ENCODE measurements at places on chromosomes 13 and 19. TPM values are rescaled to one million over a fixed set of nuclear protein-coding genes. Genes with fewer than 3 reads are reported as not detected.

Gene SPRYD7
- 8.1 TPM for total RNA-seq

- H3K27ac ChIP-seq: no peak overlapping the region
- H3K4me3 ChIP-seq: no peak overlapping the region
- peaks cover 5% of the 10 kb centered on the region for H3K36me3 ChIP-seq
- no peaks in the 10 kb centered on the region for H3K27me3 ChIP-seq
Observed at GRCh38 chr19:47186446-47187334, 44.3 kb downstream of the BBC3 start.

Gene ZNF793
- 2.9 TPM for total RNA-seq

DNA sequence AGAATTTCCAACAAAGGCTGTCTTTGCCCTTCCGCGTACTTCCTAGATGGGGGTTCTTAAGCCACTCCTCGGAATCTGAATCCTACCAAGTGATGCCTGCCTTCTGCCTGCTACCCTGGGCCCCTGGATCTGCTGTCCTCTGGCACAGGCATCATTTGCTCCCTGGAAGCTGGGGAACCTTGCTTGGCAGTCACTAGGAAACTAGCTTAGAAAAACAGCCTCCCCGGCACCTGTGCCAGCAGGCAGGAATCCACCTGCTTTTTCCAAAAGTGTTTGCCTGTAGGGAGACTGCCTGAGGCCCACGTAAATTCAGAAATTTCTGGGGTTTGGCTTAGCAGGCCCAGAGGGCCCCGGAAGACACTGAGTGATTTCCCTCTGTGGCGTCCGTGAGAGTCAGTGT is 442.4 kb downstream of the TSHZ3 start:
- no peak overlapping the region for H3K4me3 ChIP-seq
- peaks cover 7% of the 10 kb centered on the region for H3K27me3 ChIP-seq
- no peak for DNase-seq

- H3K27ac ChIP-seq: no peak overlapping the region
- no peaks in the 10 kb centered on the region for H3K4me1 ChIP-seq
- no peaks in the 10 kb centered on the region for H3K36me3 ChIP-seq
- no peaks in the 10 kb centered on the region for H3K27me3 ChIP-seq
- no peak overlapping the region for H3K4me3 ChIP-seq
Observed at GRCh38 chr19:18070181-18070580, 16.6 kb downstream of the IL12RB1 start.

Gene USHBP1
- total RNA-seq: not detected

DNA sequence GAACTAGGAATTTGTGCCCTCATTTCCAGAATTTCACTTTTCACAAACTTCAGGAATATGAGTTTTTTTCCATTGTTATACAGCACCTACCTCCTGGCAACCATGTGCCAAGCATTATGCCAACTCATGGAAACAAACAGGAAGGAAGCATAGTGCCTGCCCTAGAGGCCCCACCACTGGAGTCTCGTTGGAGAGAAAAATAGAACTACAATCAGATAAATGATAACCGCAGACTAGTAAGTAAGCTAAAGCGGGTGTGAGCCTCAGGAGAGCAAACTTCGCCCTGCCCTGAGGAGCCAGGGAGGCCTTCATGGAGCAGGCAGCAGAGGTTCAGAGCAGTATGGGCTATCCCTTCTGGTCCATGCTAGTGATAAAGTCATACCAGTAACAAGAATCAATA is 75.9 kb downstream of the FRY start:
- no peaks in the 10 kb centered on the region for H3K36me3 ChIP-seq
- H3K4me1 ChIP-seq: no peaks in the 10 kb centered on the region
- no peak overlapping the region for H3K27ac ChIP-seq
- no peak for DNase-seq
- no peaks in the 10 kb centered on the region for H3K27me3 ChIP-seq

GRCh38 chr19:37572203-37572602 is 22.4 kb downstream of the ZNF571 start:
- H3K27me3 ChIP-seq: no peaks in the 10 kb centered on the region
- H3K4me1 ChIP-seq: no peaks in the 10 kb centered on the region
- peaks cover 29% of the 10 kb centered on the region for H3K36me3 ChIP-seq
- H3K27ac ChIP-seq: peak overlapping the region; percentile 3
- peak; percentile 55 for DNase-seq

GRCh38 chr13:29740961-29741360 is 109.5 kb downstream of the UBL3 start:
- H3K4me1 ChIP-seq: peaks cover 15% of the 10 kb centered on the region
- no peaks in the 10 kb centered on the region for H3K27me3 ChIP-seq
- no peak overlapping the region for H3K4me3 ChIP-seq
- H3K27ac ChIP-seq: no peak overlapping the region
- no peak for DNase-seq

DNA sequence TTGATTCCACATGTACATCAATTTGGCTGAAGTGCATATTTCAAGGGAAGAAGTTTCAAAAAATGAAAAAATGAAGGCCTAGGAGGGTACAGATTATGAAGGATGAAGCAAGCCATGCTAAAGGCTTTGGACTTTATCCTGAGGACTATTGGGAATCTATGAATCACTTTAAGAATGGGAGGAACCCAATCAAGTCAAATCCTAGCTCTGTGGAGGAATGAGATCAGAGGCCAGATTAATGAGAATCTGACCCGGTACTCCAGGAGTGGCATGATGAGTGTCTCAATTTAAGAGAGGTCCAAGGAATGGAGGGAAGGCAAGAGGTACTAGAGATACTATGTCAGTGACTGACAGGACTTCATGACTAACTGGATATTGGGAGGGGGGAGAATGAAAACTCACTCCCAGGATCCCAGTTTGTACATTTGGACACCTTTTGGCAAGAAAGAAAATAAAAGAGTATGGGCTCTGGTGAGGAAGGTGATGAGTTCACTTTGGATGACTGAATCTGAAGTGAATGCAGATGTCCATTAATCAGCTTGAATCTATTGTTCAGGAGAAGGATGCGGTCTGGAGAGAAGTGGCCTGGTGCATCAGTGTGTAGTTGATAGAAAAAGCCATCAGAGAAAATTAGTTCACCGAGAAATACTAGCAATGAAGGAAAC is 349.0 kb downstream of the EFNB2 start:
- peak; percentile 39 for DNase-seq
- H3K4me1 ChIP-seq: peaks cover 11% of the 10 kb centered on the region
- no peaks in the 10 kb centered on the region for H3K36me3 ChIP-seq
- no peak overlapping the region for H3K4me3 ChIP-seq

DNA sequence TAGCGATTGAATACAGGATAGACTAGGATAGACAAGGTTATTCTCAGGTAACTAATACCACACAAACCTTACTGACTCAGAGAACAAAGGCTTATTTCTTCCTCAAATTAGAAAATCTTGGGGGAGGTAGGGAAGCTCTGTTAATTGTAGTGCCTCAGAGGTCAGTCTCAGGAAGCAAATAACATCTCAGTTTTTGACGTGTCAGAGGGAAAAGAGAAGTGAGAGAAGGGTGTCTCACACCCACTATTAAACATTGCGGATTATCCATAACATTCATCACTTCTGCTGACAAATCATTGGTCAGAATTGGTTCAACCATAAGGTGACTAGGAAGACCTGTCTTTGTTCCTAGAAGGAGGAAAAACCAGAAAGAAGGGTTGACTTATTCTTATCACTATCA is 579.4 kb upstream of the MIR17HG start:
- H3K27me3 ChIP-seq: no peaks in the 10 kb centered on the region
- H3K36me3 ChIP-seq: no peaks in the 10 kb centered on the region
- no peak overlapping the region for H3K27ac ChIP-seq
- DNase-seq: no peak
- no peak overlapping the region for H3K4me3 ChIP-seq

DNA sequence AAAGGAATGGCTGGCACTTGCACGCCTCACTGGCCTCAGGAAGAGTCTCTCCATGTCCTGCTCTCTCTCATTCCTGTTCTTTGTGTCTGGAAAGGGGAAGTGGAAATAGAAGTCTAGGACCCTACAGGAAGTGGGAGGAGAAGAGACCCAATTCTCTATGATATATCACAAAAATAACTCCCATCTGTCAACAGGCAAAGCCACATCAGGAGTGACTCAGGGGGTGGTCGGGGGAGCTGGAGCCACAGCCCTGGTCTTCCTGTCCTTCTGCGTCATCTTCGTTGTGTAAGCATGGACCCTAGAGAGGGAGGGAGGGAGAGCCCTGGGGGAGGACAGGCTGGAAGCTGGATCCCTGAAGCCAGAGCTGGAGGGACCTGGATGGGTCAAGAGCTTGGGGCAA is 3.0 kb downstream of the SIGLEC9 start:
- DNase-seq: peak; percentile 12
- H3K27ac ChIP-seq: no peak overlapping the region
- no peaks in the 10 kb centered on the region for H3K4me1 ChIP-seq
- no peak overlapping the region for H3K4me3 ChIP-seq
- no peaks in the 10 kb centered on the region for H3K27me3 ChIP-seq

Gene DACT3
- 7.1 TPM for total RNA-seq
